Non-pigmented ciliary epithelial cell (primary cell): ENCODE measurements at places on chromosomes 2 and 18.

GRCh38 chr2:28232295-28232694, 160.4 kb upstream of the FOSL2 start:
- no peak for DNase-seq

DNA sequence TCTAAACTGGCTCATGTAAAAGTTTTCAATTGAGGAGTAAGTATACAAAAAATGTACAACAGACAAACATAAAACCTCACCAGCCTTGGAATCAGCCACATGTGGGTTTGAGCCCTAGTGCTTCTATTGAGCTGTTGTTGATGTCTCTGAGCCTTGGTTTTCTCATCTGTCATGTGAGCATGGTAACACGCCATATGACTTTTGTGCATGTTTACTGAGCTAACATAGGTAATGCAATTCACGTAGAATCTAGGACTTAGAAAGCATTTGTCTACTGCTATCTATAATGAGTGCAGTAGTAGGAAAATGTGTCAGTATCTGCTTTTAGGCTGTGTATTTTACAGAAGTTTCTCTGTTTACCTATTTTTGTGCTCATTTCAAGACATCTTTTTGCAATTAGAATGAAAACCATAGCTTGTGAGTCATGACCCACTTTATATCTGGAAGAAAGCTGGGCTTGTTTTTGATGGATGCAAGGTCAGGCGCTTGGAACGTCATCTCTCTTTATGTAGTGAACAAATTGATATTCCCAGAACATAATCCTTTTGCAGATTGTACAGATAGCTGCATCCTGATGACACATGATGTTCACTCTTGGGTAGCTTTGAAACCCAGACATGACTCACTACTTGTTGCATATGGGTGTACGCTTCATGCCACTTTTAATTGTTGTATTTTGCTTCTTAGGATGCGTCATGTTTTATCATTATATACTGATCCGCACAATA, 94.3 kb downstream of the RNF144A start:
- peak; percentile 96 for DNase-seq

- DNase-seq, result no peak
Observed at GRCh38 chr2:86301711-86302202, 35.7 kb downstream of the REEP1 start.

- DNase-seq, result no peak
Observed at GRCh38 chr18:79193826-79194225, 124.6 kb downstream of the ATP9B start.

DNA sequence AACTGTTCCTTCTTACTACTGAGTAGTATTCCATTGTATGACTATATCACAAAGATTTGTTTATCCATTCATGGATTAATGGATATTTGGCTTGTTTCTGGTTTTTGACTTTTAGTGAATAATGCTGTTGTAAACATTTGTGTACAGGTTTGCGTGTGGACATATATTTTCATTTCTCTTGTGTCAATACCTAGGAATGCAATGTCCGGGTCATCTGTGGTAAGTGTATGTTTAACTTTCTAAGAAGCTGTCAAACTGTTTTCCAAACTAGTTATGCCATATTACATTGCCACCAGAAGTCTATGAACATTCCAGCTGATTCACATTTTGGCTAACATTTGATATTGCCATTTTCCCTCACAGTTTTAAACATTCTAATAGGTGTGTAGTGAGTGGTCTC, 29.1 kb upstream of the SLC16A14 start:
- DNase-seq, result no peak

DNA sequence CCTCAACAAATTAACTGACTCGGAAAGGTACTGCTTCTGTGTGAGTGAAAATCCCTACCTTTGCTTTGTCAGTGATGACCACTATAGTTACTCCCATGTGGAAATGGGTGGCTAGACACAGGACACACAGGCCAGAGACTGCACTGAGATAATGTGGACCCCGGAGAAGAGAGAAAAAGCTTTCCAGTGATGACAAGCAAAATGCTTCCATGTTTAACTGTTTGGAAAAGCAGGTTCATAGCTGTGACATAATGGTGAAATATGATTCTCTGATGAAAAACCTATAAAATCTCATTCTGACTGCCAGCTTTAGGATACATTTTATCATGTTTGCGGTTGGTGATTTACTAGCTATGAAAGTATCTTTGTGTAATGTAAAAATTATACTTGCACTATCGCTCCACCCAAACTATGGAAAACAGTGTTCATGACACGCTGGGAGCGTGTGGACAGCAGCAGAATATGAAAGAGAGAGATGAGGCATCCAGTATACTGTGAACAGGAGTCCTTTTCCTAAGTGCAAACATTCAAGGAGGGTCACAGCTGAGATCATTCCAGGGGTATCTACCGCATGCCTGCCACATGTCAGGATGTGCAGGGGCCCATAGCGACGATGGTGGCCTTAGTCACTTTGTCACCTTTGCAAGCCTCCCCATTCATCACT, 782.7 kb upstream of the SOX11 start:
- no peak for DNase-seq

- no peak for DNase-seq
Observed at GRCh38 chr18:47985866-47986265, 55.4 kb upstream of the SMAD2 start.

- DNase-seq, result no peak
Observed at GRCh38 chr2:97998431-97999005, 2.8 kb upstream of the TMEM131 start.

- no peak for DNase-seq
Observed at GRCh38 chr2:201973305-201973928, 60.2 kb upstream of the FZD7 start.

GRCh38 chr2:182891611-182892010, 25.2 kb upstream of the FRZB start:
- DNase-seq, result no peak

DNA sequence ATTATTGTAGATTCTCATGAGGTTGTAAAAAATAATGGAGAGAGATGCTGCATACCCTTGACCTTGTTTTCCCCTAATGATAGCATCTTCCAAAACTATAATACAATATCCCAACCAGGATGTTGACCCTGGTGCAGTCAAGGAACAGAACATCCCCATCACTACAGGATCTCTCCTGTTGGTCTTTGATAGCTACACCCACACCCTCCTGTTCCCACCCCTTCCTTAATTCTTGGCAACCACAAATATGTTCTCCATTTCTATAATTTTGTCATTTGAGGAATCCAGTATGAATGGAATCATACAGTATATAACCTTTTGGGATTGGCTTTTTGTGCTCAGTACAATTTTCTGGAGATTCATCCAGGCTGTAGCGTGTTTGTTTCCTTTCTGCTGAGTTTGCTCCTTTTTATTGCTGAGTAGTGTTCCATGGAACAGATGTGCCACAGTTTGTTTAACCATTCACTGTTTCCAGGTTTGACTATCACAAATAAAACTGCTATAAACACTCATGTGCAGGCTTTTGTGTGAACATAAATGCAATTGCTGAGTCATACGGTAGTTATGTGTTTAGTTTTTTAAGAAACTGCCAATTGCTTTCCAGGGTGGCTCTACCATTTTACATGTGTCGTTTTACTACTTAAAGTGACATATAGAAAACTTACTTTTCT, 22.2 kb downstream of the MCFD2 start:
- no peak for DNase-seq

DNA sequence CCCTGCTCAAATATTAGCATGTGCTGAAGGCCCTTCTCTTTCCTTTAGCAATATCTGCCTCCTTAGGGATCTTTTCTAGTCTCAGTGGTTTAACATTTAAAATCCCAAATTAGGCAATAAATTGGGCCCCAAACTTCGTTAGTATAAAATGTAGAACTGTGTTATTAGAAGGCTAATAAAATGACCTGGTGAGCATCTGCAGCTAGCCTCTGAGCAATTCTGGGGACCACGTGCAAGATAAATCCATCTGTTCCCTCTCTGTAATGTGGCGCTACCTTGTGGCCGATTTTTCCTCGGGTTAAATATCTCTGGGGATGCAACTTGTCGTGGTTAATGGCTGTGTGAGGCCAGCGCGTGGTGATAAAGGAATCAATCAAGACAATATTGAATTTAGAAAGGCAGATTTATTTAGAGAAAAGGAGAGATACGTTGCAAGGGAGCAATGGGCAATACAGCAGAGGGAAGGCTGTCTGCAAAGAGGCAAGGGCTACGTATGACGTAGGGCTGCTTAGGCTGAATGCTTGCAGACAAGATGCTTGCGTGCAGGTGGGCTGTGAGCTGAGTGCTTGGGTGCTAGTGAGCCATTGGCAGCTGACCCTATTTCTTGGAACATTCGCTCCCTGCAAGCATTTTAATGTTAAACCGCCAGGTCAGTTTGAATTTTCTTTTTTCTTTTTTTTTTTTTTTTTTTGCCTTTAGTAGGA, 18.5 kb upstream of the IL36G start:
- no peak for DNase-seq
